ENCODE measurements at places on chromosomes 6 and 20.

DNA sequence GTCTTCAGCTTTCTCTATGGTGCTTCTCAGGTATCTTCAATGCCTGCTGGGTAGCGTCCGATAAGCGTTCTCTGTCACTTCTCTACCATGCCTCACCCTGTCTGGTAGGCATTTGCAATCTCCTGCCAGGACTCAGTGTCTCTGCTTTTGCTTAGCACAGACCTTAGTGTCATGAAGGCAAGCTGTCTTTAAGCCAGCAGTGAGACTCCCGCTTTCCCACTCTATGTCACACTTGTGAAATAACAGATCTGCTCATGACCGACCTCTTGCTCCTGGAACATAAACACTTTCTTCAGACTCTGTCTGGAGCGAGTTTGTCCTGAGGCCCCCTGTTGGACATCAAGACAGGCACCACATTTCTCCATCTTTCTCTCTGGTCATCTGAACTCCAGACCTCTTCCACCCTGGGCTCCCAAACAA lies 17.0 kb downstream of the ADGRB3 start:
- DNase-seq: no peak

GRCh38 chr6:83292900-83293843 lies 100.0 kb downstream of the RWDD2A start:
- no peak for DNase-seq

GRCh38 chr6:41429506-41430504 lies 94.4 kb downstream of the NCR2 start:
- no peak for DNase-seq

- no peak for DNase-seq
Observed at GRCh38 chr6:83854001-83854501, 891 bp downstream of the RIPPLY2 start.

- no peak for DNase-seq
Observed at GRCh38 chr20:53345536-53346334, 247.9 kb downstream of the ZNF217 start.

GRCh38 chr6:6785163-6785521 lies 196.6 kb downstream of the LY86 start:
- no peak for DNase-seq

DNA sequence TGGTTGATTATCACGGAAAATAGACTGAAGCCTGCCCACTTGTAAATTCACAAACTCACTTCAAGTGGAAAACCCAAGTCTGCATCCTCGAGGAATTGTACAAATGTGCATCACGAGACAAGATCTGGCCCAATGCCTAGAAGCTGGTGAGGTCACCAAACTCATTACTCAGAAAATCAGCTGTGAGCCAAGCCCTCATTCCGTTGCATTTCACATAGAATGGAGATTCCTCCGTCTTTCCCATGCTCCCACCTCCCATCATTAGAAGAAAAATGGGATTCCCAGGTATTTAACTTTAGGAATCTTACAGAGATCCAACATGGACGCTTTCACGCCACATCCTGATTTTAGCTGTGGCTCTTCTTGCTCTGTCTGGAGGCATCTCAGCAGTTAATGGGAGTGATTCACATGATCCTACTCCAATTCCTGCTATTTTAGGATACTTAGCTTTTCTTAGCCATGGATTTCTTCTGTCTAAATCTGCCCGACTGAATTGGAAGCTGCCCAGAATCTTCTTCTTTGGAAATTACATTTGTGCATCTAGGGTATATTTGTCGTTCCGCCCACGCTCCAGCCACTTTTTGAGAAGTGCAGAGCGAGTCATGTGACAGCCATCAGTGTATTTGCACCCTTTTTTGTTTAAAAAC lies 68.7 kb upstream of the STMND1 start:
- DNase-seq: peak; percentile 88

DNA sequence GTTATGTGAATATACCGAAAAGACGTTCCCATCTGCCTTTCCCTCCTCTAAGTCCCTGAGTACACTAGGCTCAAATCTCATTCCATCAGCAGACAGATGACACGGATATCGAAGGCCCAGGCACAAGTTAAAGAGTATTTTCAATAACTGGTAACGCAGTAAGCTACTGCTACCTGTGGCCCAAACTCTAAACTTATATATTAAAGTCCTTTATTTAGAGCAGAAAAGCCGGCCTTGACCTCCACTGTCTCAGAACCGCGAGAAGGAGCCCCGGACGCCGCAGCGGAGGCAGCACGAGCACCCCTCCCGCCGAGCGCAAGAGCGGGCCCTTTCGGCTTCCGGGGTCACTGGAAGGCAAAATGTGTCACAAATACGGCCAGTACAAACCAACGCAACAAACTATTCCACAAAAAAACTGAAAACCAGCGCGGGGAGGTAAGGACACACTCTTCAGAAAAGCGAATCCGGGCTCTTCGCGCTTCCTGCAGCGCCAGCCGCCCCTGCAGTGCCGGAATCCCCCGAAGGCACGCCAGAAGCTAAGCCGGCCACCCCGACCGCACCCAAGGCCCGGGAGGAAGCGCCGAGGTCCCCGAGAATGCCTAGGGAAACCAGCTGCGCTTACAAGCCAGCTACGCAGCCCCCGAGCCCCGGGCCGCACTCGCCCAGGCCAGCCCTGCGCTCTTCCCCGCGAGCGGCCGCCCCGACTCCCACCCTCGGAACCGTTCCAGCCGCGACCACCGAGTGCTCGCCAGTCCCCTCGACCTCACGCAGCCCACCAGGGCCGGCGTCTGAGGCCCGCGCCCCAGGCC lies 681 bp downstream of the DIDO1 start:
- DNase-seq: peak; percentile 22

DNA sequence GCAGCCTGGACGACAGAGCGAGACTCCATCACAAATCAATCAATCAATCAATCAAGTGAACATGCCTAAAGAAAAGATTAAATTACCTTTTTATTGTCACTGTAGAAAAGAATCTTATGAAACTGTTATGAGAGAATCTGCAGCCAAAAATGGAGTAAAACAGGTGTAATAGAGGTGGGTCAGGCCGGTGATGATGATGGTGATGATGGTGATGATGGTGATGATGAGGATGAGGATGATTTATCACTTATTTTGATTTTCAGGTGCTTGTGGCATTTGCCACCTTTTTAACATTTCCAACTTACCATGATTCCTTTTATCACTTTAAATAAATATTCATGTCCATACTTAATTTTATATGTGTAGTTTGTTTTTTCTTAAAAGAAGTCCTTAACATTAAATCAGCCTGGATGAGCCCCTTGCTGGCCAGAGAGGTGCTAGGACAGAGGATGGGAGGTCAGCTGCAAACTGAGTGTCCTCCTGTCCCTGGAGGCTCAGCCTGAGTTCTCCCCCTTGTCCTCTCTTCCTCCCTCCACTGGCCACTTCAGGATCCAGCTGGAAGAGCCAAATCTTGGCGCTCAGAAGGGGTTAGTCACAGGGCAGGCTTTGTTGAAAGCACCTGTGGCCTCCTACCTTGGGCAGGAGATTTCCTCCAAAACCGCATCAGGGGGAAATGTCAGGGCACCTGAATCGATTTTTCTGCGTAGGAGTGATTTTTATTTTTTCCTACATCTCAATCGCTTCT lies 32.6 kb downstream of the SLC2A10 start:
- DNase-seq: no peak

DNA sequence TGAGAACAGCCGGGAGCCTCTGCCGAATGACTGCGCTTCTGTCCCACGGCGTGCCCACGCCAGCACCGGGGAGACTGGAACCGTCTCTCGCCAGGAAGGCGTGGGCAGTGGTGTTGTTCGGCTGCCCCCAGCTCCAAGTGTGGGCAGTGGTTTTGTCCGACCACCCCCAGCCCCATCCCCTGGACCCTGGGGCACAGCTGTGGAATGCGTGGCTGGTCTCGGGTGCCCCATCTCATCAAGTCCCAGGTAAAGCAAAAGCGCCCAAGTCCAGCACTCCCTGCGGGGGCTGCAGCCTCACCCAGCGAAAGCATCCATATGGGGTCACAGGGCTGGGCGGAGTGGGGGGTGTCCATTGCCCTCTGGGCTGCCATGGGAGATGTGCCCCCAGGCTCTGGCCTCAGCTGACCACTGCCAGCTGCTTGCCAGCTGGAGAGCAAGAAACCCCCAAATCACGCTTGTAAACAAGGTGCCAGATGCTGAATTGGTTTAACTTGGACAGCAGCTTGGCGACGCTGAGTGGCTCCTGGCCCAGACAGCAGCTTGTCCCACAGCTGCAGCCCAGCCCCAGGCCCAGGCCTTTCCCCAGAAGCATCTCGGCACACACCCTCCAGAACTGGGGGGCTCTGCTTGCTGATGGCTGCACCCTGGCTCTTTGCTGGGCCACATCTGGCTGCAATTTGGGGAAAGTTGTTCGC lies 4.5 kb downstream of the CABLES2 start:
- DNase-seq: no peak

DNA sequence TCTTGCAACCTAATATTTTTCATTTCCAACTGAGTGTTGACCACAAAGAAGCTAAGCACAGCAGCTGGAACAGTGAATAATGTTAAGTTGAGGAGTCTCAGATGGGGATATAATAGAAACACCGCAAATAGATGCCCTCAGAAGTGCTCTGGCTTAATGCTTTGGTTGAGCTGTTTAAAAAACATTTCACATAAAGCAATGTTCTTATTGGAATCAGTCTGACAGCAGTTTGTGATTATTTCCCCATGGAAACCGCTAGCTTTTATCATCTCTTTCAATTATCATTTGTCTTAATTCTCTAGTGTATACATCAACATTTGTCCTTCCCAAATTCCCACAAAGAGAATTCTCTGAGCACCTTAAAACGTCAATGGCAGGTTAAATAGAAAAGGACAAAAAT lies 30.8 kb downstream of the METTL24 start:
- DNase-seq: no peak

DNA sequence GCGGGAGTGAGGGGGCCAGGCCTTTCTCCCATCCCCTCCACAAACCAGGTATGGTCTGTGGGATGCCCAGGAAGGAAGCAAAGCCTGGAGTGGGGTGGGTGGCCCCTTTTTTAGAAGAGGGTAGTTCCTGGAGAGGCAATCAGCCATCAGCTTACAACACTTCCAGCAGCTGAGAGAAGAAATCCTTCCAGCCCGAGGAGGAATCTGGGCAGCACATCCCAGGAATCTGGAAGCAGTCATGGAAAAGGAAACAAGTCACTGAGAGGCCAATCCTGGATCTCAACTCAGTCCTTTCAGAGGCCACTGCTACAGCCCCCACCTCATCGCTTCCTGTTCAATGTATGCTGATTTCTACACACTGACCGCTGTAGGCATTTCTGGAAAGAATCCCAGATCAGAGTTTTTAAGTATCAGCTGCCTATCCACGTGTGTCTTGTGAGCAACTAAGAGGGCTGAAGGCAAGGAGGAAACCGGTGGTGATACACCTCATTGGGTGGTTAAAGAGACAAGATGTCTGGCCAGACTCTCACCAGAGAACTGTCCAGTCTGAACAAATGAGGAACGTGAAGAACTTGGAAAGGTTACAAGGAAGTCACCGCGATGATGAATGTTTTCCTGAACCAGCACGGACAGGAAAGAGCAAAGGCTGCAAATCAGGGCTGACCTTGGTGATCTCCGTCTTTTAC lies 92.9 kb upstream of the SHLD1 start:
- DNase-seq: peak; percentile 76

- DNase-seq: no peak
Observed at GRCh38 chr20:17657898-17658647, 24.0 kb downstream of the RRBP1 start.
